ENCODE measurements at places on chromosomes 3 and 15.

DNA sequence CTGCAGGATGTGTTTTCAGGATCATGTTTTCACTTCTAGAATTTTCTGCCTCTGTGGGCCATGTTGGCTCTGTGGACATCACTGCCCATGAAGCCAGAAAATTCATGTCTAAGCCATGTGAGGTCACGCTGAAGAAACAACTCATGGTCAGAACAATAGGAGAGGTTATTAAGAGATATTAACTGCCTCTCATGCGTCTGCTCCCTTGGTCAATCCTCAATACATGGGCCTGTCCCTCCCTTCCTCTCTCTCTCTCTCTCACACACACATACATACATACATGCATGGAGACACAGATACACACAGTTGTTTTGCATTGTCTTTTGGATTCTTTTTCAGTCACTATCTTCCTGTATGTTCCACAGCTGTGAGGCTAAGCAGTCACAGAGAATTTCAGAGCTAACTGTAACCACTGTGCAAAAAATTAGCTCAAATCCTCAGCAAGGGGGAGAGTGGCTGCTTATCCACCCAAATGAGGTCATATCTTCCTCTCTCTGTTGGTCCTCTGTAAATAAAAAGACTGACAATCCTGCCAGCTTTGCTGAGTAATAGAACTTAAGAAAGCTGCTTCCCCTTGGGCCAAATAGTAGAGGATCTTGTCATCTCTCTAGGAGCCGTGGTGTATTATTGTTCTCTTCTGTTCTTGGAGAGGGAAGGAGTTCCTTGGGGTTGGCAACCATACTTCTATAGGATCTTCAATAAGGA is 45.6 kb downstream of the LRTM1 start:
- DNase-seq: no peak

GRCh38 chr3:127628788-127629466 is at the start of gene PODXL2:
TSS of gene PODXL2 (plus strand) at chr3:127629185. CDS start at chr3:127629220, 35 bp downstream.
- DNase-seq: peak; percentile 51

GRCh38 chr15:80730387-80730786 is 35.3 kb downstream of the ABHD17C start:
- no peak for DNase-seq

DNA sequence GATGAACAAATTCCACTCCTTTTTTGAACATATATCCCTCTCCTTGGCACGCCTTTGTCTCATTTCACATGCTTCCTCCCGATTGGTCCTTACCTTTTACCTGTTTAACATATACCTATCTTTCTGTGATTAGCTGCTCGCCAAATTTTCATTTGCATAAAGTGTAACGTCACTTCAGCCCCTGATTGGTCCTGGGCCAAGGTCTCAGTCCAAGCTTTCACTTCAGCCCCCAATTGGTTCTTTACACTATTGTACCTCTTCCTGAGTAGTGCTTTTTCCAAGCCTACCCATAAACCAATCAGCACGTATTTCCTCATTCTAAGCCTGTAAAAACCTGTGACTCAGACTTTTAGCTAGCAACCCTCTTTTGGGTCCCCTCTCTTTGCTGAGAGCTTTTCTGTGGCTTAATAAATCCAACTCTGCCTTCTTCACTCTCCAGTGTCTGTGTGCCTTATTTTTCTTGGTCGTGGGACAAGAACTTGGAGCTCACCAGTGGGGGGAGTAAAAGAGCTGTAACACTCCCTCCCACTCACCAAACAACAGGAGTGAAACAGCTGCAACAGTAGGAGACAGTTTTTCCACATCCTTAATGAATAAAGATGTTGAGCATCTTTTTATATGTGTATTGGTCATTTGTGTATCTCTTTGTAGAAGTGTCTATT is 584 bp upstream of the XCR1 start:
- no peak for DNase-seq

GRCh38 chr15:88077296-88078020 is 179.1 kb downstream of the NTRK3 start:
- DNase-seq: no peak

- DNase-seq: no peak
Observed at GRCh38 chr15:62403164-62403809, 238.2 kb upstream of the C2CD4B start.

DNA sequence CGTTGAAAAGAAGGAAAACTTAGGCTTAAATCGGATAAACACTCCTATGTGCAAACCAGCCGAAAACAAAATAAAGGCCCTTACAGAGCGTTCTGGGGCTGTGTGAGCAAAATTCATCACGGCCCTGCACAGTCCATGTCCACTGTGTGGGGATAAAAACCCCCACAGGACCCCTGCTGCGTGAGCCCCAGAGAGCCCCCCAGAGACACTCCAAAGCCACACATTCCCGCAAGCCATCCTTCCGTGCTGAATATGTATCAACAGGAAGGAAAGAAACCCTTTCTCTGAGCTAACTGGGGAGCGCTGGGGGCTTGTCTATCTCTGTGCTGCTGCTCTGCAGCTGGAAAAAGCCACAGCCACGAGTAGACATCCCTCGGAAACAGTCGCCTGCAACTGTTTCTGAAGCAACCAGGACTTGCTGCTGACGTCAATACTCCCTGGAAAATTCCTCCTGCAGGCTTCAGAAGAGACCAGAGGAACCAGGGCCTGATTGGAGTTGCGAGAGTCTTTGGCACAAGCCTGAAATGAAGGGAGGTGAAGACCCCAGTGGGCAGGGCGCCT is 72.7 kb downstream of the NUP210 start:
- no peak for DNase-seq

DNA sequence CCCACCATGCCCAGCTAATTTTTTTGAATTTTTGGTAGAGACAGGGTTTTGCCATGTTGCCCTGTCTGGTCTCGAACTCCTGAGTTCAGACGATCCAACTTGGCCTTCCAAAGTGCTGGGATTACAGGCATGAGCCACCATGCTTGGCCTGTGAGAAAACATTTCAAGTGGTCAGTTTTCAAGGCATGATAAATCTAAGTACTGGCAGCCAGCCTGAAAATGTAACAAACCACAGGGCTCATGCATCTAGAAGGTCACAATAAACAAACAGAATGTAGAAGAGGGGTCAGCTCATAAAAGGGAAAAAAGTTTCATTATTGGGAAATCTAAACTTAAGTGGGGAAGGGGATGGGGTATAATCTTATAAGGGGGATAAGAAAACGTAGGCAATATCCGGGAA is 39.9 kb downstream of the PPCDC start:
- no peak for DNase-seq

DNA sequence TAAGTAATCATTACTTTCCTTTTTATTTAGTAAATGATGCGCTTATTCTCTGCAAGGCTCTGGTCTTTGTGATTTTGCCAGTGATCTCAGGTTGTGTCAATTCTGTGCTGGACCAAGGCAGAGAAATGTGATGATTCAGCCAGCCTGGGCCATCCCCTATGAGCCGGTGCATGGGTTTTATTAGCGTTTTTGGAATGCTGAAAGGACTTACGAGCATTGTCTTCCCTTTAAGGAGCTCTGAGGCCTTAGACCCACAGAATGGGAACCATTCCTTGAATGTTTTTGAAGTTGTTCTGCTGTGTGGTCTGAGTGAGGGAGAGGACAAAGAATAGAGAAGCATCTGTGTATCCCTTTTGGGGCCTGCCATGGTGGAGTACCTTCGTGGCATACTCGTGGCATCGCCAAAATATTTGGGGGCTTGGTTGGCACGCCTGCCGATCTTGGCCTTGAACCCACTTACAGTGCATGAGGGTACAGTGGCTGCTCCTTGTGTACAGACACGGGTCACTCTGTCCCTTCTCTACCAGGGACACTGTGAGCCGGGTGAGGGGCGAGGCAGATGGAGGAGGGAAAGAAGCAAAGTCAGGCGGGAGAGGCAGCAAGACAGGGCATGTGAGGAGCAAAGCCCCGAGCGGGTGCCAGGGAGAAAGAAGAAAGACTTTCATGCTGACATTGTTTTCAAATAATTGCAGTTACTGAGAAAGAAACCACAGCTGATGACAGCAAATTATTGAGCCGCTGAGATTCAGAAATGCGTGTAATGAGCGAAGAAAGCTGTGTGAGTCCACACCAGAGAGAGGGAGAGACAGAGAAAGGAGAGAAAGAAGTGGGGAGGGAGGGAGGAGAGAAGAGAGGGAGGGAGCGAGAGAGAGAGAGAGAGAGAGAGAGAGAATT is 269.4 kb upstream of the RGMA start:
- DNase-seq: no peak

DNA sequence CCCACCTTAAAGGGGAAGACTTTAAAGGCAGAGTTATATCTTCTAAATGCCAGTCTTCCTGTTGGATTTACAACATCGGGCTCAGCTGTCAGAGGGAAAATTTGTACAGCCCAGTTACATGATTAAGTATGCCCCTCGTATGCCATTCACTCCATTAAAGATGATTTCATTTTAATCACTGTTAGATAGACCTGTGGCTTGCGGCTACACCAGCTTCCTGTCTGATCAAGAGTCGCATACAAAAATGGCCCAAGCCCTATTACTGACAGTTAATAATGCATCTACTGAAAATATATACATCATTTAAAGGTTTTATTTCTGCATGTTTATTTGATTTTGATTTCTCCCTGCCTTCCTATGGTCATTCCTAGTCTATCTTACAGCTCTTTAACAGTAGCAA is 7.1 kb downstream of the EIF4E3 start:
- DNase-seq: no peak
